SK-MEL-5 (cell line): ENCODE measurements at places on chromosomes 4 and X. TPM values are rescaled to one million over a fixed set of nuclear protein-coding genes. Genes with fewer than 3 reads are reported as not detected.

DNA sequence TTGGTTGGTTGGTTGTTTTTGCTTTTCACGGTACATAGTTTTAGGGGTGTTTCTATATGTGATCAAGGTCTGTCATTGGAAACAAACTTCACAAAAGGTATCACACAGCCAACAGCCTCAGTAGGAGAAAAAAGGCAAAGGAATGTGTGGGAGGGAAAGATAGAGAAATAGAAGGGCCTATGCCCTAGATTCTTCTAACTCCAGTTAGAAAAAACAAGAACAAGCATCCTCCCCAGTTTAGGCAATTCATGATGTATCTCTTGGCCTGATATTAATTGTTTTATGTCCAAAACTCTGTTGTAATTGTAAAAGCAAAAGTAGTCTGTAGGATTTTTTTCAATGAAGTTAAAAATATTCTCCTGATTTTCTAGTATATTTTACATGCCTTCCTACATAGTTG, 192.4 kb upstream of the EDNRA start:
- DNase-seq = no peak

DNA sequence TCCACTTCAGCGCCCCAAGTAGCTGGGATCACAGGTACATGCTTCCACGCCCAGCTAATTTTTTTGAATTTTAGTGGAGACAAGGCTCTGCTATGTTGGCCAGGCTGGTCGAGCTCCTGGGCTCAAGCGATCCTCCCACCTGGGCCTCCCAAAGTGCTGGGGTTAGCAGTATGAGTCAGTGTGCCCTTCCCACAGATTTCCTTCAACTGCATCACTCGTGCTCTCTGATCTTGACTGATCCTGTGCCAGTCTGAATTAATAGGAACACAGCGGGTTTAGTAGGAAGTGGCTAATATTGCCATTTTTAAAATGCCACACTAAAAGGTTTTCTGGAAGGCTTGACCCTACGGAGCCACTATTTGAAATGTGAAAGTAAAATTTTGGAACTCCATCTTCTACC, 4.3 kb upstream of the SHROOM2 start:
- DNase-seq = no peak

GRCh38 chr4:145041378-145041777, 56.6 kb downstream of the ANAPC10 start:
- no peak for DNase-seq

TMEM156 gene
- total RNA-seq = not detected in 2 replicates
